ENCODE measurements at places on chromosomes 3 and 15.

DNA sequence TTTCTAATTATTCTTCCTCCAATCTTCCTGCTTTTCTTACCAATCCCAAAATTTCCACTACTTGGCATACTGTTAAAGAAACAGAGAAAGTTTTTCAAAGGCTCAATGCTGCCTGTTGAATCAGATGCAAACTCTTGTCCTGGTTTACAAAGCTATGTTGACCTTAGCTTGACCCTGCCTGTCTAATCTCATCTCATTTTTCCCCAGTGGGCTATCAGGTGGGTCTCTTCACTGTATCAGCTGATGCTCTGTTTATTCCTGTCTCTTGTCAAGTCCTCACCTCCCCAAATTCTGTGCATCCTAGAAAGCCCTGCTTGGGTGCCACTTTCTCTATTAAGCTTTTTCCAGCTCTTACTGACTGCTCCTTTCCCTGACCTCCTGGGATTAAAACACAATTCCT, 18.2 kb downstream of the NFKBIZ start:
- DNase-seq: no peak

- DNase-seq: no peak
These were observed 39.0 kb downstream of the RGMA start for GRCh38 chr15:93049914-93050578.

- no peak for DNase-seq
These were observed 80.1 kb downstream of the RSL24D1 start for GRCh38 chr15:55116636-55117035.

- DNase-seq: no peak
These were observed 31.7 kb downstream of the HACD3 start for GRCh38 chr15:65561934-65562333.

DNA sequence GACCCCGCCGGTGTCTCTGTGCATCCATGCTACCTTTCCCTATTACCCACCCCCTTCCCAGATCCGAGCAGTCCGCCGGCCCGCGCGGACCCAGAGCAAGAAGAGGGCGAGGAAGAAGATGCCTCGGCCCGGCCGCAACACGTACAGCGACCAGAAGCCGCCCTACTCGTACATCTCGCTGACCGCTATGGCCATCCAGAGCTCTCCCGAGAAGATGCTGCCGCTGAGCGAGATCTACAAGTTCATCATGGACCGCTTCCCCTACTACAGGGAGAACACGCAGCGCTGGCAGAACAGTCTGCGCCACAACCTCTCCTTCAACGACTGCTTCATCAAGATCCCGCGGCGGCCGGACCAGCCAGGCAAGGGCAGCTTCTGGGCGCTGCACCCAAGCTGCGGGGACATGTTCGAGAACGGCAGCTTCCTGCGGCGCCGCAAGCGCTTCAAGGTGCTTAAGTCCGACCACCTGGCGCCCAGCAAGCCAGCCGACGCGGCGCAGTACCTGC, 788 bp downstream of the FOXB1 start:
- no peak for DNase-seq

- DNase-seq: no peak
These were observed 3.7 kb downstream of the PBRM1 start for GRCh38 chr3:52682016-52682415.

DNA sequence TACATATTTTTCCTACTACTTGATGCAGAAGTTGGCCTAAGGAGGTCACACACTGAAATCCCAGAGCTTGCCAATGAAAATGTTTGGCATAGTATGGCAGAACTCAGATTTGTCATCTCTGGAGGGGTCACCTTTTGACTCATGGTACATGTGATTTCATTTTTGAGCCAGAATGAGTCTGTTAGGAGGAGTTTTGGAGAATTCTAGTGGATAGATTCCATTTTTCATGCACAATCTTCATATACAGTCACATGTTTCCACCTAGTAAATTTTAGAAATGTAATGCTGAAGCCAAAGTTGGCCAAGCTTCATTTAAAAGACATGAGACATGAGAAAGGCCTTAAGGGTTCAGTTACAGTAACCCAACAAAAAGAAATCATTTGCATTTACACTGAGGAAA, 97.8 kb upstream of the IGSF10 start:
- no peak for DNase-seq

GRCh38 chr15:34606131-34606530, 22.7 kb upstream of the GOLGA8B start:
- no peak for DNase-seq

DNA sequence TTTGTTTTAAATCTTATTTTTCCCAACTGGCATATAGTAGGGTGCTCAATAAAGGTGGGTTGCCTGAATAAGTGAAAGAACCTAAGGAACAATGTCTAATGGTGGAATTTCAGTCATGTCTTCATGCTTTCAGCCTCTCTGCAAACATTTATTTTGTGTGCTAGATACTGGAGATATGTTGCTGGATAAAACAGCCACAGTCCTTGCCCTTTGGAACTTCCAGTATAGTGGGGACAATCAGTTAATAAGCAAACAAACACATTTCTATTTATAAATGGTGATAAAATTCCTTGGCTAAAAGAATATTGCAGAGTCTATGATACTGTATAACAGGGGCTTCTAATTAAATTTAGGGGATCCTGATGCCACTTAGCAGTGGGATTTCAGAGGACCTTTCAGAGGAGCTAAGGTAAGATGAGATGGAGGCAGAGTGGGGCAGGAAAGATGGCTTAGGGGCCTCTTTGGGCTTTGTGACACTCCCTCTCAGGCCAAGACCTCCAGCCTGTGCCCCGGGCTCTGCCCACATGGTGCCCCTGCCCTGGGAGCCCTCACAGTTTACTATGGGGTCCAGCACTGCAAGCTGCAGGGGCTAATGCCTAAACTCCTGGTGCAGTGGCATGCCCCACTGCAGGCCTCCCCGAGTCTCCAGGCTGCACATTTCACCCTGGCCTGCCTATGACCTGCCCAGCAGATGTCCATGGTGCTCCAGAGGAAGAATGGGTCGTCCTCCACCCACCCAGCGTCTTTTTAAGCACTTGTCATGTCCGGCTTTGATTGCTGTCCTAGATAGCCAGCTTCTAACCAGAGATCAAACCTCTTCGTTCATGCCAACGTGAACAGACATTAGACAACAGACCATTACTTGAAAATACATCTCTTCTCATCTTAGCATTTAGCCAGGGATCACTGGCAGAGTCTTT, 61.6 kb upstream of the PRR23C start:
- DNase-seq: no peak

DNA sequence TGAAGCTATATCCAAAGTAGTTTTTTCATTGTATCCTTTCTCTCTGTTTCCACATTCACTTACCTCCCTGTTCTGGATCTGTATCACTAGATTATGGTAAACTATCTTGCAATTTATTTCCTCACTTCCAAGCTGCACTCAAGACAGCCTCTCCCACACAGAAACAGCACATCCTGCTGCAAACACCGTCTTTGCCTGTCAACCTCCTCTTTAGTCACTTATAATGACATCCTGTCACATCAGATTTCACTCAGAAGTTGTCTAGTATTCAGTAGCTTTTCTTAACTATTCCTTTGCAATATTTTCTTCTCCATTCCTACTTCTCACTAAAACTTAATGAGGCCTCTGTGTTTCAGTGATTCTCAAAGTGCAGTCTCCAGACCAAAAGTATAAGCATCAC, 490.8 kb downstream of the IGSF11 start:
- DNase-seq: no peak

- peak; percentile 90 for DNase-seq
These were observed at the start of gene CFAP92 for GRCh38 chr3:128993461-128994172. TSS of gene CFAP92 (minus strand) at chr3:128994076. CDS start at chr3:128993304, 772 bp downstream.

GRCh38 chr3:32831791-32832190, 14.0 kb downstream of the TRIM71 start:
- no peak for DNase-seq

DNA sequence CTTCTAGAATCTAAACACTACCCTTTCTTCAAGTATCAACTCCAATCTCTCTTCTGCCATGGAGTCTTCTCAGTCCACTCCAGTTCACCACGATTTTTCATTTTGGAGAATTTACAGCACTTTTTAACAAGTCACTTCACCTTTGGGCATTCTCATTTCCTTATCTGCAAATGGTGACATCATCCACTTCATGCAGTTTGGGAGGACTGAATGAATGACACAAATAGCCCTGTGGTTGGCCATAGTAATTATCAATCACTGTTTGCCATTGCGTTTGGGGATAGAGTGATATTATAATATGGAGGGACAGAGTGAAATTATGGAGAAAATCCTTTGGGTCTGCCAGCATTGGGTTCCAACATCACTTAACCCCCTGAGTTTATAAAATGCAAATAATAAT, 38.0 kb upstream of the TM4SF1 start:
- no peak for DNase-seq

GRCh38 chr3:171285287-171285686, 174.9 kb downstream of the TNIK start:
- DNase-seq: no peak

Measured in central memory CD4-positive, alpha-beta T cell (primary cell).